ACHN (cell line): ENCODE measurements at places on chromosomes 12 and 14.

DNA sequence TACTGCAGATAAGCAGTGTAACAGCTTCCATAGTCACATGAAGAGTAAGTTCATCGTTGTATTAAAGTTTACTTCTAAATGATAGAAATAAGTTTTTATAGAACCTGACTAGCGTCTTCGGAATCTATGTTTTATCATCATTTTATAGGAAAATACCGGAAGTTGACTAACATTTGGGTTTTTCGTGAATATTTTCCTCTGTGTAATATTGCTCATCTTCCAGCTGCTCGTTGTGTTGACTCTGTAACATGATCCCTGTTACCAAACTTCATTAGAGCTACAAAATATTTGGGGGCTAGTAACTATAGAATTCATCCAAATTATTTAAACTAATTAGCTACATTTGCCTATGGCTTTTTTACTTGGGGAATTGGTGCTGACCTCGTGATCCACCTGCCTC, 37.2 kb downstream of the DDX51 start:
- no peak for DNase-seq

DNA sequence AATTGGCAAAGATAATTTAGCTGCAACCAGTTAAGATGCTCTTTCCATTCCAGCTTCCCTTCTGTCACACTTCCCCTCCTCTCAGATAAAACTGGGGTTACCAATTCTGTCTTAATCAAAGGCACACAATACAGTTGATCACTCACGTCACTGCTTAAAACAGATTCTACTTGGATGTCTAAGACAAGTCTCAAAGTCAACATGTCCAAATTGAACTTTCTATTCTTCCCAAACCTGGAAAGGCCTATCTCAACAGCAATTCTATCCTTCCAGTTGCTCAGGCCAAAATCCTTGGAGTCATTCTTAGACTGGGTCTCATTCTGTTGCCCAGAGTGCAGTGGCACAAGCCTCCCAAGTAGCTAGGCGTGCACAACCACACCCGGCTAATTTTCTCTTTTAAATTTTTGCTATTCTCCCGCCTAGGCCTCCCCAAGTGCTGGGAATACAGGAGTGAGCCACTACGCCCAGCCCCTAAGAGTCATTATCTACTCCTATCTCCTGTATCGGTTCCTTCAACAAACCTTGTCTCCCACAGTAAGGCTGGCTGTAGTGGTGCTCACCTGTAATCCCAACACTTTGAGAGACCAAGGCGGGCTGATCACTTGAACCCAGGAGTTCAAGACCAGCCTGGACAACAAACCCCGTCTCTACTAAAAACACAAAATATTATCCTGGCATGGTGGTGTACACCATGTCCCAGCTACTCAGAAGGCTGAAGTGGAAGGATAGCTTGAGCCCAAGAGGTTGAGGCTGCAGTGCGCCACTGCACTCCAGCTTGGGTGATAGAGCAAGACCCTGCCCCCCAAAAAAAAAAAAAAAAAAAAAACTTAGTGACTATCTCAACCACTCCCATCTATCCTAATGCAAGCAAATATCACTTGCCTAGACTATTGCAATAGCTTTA, 4.7 kb downstream of the RPS29 start:
- DNase-seq: no peak

DNA sequence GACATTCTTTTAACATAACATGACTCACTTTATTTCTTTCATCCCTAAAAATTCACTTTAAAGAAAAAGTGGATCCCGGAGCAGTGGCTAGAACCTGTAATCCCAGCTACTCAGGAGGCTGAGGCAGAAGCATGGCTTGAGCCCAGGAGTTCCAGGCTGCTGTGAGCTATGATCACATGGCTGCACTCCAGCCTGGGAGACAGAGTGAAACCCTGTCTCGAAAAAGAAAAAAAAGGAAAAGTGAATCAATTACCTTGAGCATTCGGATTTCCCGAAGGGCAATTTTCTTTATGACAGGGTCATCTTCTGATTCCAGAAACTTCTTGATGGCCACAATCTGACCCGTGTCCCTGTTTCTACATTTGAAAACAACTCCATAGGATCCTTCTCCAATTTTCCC, 1.2 kb downstream of the CDKL1 start:
- DNase-seq: no peak

DNA sequence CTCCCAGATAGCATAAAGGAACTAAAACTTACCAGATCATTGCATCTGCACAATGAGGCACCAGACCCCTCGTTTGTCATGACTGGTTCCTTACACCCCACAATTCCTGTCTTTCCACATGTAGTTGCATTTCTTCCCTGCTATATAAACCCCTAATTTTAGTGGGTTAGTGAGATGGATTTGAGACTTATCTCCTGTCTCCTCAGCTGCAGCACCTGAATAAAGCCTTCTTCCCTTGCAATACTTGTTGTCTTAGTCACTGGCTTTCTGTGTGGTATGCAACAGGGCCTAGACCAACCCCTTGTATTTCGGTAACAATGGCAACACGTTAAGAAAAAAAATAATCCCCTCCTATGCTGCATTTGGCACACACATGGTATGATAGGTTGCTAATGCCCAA, 13.0 kb downstream of the NUP37 start:
- DNase-seq: no peak
